ENCODE measurements at places on chromosomes 6 and 20.

GRCh38 chr6:169725125-169726048, 1.1 kb upstream of the PHF10 start:
- no peak for DNase-seq

DNA sequence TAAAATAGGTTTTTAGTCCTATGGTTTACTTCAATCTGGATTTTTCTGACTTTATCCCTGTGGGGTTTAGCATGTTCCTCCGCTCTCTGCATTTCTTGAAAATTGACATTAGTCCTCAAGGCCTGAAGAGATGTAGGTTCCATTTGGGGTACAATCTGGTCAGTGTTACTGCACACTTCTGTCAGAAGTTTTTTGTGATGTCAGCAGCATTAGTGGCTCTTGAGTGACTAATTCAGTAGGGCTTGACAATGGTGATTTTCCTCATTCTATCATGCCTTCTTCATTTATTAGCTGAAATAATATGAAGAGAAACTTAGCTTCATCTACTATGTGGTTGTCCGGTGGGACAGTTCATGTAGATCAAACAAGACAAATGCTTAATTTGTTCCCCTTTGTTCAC, 114.6 kb downstream of the PDE10A start:
- DNase-seq: no peak

GRCh38 chr6:83510791-83511190, 1.5 kb upstream of the PRSS35 start:
- DNase-seq: no peak

DNA sequence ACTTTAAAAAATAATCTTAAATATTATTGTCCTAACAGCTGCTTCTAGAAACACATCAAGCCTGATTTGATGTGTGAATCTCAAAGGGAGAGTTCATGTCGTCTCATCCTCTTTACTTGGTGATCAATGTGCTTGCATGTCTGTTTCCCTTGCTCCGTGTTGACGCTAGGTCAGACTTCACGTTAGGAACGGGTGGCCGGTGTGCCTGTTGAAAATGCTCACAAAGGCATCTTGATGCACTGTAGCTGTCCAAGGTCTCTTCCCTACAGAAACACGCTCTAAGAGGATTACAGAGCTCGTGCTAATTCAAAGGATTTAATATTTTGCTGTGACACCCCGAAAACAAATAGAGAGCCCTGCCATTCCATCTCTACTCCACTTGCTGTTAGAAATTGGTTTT, 84.6 kb downstream of the ID4 start:
- DNase-seq: no peak

- no peak for DNase-seq
Measured at GRCh38 chr20:10447028-10447427, 11.9 kb downstream of the SLX4IP start.

- no peak for DNase-seq
Measured at GRCh38 chr20:9884061-9884460, 45.2 kb upstream of the PAK5 start.

DNA sequence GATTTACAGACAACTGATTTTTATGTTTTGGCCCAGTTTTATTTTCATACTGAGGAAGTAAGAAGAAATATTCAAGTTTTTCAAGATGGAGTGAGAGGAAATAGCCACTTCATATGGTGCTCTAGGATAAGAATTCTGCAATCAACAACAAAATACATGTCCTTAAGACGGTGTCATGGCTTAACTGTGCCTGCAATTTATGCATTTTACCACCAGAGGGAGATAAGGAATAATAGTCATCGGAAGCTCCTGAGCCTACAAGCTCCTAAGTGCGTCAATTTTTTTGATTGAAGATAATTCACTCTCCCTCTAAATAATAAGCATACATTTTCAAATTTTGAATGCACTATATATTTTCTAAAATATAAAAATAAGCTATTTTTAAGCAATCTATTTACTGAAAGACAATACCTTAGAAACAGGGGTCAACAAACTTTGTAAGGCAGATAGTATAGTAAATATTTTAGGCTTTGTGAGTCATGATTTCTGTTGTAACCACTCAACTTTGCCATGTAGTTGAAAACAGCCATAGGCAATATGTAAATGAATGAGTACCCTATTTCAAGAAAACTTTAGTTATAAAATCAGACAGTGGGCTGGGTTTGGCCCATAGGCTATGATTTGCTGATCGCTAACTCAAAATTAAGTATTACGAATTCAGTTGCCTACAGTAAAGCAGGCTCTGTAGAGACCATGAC, 230.9 kb upstream of the DTNBP1 start:
- no peak for DNase-seq

- no peak for DNase-seq
Measured at GRCh38 chr6:73710470-73710869, 14.5 kb downstream of the CD109 start.

DNA sequence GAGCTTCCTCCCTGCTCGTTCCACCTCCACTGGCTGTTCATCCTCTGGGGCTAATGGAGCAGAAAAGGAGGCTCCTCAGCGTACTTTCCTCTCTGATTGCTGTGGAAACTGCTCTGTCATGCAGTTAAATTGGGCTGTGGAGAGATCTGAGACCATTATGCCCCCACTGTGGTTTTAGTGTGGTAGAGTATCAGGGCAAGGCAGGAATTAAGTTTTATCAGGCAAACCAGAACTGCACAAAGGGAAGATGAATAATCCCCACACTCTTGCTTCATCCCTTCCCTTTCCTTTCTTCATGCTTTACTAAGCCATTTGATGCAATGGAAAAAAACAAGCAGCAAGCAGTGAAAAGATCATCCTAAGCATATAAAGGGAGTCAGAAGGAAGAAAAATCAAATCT, 11.9 kb upstream of the ME1 start:
- no peak for DNase-seq

GRCh38 chr6:154766288-154766687, 33.1 kb downstream of the SCAF8 start:
- no peak for DNase-seq

DNA sequence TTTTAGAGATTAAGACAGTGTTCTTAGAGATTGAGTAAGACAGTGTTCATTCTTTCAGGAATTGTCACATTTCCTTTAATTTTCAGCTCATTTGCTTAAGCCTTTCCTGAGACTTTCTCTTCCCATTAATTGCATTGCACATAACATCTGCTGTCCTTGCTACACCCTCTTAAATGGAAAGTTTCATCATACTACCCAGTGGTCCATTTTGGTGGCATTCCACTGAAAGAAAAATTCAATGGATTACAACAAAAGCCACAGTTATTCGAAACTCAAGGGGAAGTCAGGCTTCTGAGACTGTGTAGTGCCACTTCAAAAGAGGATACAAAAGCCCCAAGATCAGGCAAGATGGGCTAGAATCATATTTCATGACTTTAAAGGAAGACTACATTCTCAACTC, 64.0 kb downstream of the RSPO3 start:
- DNase-seq: no peak

- DNase-seq: no peak
Measured at GRCh38 chr20:38197217-38197616, 32.1 kb upstream of the TGM2 start.

- DNase-seq: no peak
Measured at GRCh38 chr20:20608641-20609040, 103.8 kb downstream of the RALGAPA2 start.

DNA sequence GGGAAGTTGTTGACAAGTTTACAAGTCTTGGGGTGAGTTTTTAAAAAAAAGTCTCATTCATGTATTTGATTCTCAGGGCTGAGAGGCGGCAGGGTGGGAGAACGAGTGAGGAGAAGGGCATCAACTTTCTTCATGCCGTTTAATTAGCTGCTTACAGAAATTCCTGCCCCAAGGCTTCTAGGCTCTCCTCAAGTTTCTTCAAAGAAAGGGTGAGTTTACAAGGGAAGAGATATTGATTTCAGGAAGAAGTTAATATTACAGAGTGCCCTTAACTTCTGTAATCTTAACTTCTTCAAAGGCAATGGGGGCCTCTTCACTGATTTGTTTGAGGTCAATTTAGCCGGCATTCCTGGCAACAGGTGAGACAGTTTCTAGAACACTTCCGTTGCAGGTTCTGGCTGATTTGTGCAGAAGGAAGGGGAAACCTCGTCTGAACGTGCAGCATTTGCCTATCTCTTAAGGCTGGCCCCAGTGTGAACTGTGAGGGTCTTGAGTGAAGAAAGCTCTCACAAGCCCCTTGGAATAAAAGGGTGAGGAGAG, 3.4 kb upstream of the COL12A1 start:
- no peak for DNase-seq

GRCh38 chr6:126937426-126937825, 181.0 kb upstream of the RSPO3 start:
- DNase-seq: no peak

- no peak for DNase-seq
Measured at GRCh38 chr20:32445539-32446273, 87.6 kb downstream of the ASXL1 start.

- no peak for DNase-seq
Measured at GRCh38 chr6:159865226-159865920, 25.4 kb upstream of the MAS1 start.

- no peak for DNase-seq
Measured at GRCh38 chr20:1803061-1803931, 91.9 kb upstream of the SIRPA start.

DNA sequence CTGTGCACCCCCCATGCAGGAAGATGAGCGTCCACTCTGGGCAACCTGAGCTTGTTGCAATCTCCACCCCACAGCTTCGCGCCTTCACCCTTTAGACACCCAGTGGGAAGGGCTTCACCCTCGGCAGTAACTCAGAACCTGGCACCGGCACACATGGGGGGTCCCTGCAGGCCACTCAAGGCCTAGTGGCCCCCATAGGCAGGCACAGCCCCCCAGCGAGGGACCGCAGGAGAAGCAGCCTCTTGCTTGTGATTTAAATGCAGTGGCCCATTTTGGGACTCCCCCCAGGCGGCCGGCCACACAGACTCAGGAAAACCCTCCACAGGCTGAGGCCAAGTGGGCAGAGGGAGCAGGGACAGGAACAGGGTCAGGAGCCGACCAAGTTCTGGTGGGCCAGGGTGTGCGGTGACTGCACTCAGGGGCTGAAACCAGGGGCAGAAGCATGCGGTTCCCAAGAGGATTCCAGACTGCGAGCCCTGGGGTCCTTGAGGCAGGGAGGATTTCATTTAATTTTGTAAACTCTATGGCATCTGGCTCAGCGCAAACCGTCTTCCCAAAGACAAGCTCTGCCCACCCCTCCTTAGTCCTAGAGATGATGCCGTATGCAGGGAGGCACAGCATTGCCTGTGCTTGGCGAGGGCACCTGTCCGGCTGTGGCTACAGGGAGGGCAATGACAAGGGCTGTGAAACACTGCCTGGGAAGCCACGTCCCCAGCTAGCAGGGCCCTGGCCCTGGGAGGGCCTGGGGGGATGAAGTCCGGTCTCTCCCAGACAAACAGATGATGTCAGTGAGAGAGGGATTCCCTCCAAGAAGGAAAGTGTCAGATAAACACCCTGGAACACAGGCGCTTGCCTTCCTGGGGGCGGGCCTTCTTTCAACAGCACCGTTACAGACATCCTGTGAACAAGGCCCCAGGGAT, 52.9 kb upstream of the GPR31 start:
- DNase-seq: no peak

- no peak for DNase-seq
Measured at GRCh38 chr6:151958332-151958731, 150.8 kb downstream of the ESR1 start.

DNA sequence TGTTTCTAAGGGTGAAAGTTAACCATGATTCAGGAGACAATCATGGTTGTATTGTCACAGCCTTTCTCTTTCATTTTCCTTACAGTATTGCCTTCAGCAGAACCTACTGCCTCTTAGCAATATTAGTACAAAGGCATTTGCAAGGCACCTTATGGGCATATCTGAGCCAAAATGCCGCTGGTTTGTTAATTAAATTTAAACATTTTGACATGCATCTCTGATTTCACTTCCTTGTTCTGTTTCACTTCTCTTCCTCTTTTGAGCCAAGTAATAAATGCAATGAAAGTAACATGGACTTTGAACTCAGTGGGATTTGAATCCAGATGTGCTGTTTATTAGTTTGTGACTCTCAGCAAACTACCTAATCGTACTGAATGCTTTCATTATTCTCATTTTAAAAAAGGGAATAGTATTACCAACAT, 467.4 kb upstream of the CITED2 start:
- no peak for DNase-seq

- no peak for DNase-seq
Measured at GRCh38 chr20:39873286-39873685, 815.8 kb downstream of the MAFB start.

GRCh38 chr20:13545790-13546189, 92.9 kb downstream of the TASP1 start:
- DNase-seq: no peak

GRCh38 chr20:38150335-38151170, 14.5 kb downstream of the TGM2 start:
- no peak for DNase-seq

DNA sequence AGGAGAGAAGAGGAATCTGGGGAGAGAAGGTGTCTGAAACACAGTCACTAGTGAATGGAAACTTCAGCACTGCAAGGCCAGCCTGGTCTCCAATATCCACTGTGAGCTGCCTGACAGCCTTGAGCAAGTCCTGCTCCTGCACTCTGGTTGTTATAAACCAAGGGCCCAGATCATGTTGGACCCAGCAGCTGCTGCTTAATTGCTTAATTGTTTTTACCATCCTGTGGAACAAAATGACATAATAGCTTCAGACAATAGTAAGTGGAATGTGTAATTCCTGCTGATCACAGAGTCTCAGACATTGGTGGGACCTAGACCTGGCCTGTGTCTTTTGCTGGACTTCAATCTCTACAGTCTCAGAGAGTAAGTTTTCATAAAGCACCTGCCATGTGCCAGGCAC, 833.7 kb downstream of the TFAP2A start:
- no peak for DNase-seq

DNA sequence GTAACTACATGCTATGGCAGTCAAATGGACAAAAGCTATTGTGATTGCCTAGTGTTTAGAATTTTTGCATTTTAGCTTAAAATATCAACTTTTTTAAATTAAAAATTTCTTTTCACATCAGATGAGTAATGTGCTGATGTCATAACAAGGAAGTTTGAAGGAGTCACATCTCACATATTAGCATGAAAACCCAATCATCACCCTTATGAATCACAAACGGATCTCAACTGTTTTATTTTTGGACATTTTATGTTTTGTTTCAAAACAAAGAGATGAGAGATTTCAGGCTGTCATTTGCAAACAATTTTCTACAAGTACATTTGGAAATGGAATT, 53.6 kb upstream of the TRERF1 start:
- DNase-seq: no peak

DNA sequence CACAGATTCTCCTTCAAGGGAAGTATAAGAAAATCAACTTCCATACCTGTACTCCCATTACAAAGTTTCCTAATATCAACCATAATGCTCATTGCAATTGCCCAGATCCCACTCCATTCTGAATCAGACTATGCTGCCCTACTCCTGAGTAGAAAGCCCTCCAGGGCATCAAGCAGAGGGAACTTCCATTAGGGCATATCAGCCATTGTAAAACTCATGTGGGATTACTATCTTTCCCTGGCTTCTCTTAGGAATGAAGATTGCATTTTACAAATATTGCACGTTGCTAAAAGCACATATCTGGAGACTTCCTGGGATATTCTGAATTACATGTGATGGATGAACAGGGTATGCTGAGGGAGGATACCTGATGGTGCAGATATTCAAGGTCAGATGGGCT, 263.2 kb downstream of the FOXA2 start:
- no peak for DNase-seq

Measured in stimulated activated CD8-positive, alpha-beta memory T cell treated with anti-CD3 and anti-CD28 coated beads, Interleukin-15, amount 100 ng/mL, for 24 hours (primary cell).